Cardiac muscle cell (in vitro differentiated cells and primary cell): ENCODE measurements at places on chromosomes 12 and 14. TPM values are rescaled to one million over a fixed set of nuclear protein-coding genes. Genes with fewer than 3 reads are reported as not detected.
A peak's percentile ranks its signal among the peaks of the same experiment; 100 is the strongest.

DNA sequence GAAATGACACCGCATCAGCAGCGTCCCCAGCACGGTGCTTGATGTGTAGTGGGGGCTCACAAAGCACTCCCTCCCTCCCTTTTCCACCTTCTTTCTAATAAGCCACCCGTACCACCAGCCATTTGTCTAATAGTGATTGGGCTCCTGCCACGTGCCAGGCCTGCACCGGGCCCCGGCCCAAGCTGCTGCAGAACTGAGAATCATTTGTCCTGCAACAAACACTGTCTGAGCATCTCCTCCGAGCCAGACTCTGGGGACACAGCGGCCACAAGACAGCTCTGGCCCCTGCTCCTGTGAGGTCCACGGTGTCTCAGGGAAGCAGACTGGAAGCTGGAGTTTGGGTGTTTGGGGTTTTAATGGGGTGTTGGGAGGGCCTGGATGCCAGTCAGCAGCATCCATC is 43.9 kb downstream of the MVK start:
- no peaks in the 10 kb centered on the region for H3K27me3 ChIP-seq
- no peak for DNase-seq
- no peak overlapping the region for H3K4me3 ChIP-seq

DNA sequence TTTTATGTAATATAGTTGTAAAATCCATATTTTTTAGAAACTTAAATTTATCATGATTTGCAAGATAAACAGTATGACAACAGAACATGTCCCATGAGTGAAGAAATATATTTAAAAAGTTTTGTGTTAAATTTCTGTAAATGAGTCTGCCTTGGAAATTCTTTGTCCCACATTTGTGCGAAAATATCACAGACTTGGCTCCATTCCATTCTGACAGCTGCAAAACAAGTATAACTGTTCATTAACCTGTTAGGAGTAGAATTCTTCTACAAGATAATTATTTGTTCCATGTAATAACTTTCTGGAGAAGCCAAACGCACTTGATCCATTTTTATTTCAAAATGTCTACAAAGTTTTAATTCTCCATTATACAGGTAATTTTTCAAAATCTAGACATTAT is 37.9 kb downstream of the MDM1 start:
- H3K4me1 ChIP-seq = no peaks in the 10 kb centered on the region
- no peak overlapping the region for H3K27ac ChIP-seq
- no peak overlapping the region for H3K4me3 ChIP-seq
- DNase-seq = peak; percentile 21
- H3K27me3 ChIP-seq = no peaks in the 10 kb centered on the region
- H3K36me3 ChIP-seq = peaks cover 9% of the 10 kb centered on the region

- H3K27me3 ChIP-seq = no peaks in the 10 kb centered on the region
- DNase-seq = no peak
- H3K4me1 ChIP-seq = peaks cover under 1% of the 10 kb centered on the region
- H3K4me3 ChIP-seq = no peak overlapping the region
- H3K36me3 ChIP-seq = no peaks in the 10 kb centered on the region
- H3K27ac ChIP-seq = no peak overlapping the region
Measured at GRCh38 chr14:89357655-89358297, 59.3 kb downstream of the FOXN3 start.

Gene HRK
- 0.25 TPM in 1 of 2 replicates, not detected in the other for total RNA-seq

DNA sequence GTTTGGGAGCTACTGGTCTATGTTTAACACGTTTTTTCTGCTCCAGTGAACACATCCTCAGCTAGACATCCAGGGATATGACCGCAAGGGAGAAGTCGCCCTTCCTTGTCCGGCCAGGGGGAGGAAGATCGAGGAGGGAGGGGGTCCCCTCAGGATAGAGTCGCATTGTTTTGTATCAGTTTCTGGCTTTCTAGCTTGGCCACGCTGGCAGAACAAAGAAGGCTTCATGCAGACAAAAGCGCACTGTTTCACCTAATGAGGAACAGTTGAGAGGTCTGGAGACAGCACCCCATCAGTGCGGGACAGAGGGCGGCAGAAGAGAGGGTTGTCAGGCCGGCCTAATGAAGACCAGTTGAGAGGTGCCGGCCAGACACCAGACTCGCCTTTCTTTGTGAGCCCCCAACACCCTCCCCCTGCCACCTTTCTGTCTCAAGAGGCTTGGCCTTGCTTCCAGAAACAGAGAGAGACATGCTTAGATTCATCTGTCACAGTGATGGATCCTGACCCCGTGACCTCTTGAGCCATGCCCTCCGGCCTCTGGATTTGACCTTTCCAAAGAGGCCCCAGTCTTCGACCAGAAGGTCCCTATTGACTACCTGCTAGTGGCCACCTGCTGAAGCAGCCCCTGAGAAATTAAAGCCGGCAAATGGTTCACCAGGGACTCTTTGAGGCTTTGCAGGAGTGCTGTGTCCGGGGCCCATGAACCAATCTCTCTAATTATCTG is 254.7 kb upstream of the TBX3 start:
- H3K27ac ChIP-seq = no peak overlapping the region
- H3K27me3 ChIP-seq = no peaks in the 10 kb centered on the region
- H3K4me1 ChIP-seq = peaks cover 10% of the 10 kb centered on the region
- H3K4me3 ChIP-seq = no peak overlapping the region
- no peak for DNase-seq

Gene BDKRB1
- total RNA-seq = 0.09 and 0.42 TPM in 2 replicates

DNA sequence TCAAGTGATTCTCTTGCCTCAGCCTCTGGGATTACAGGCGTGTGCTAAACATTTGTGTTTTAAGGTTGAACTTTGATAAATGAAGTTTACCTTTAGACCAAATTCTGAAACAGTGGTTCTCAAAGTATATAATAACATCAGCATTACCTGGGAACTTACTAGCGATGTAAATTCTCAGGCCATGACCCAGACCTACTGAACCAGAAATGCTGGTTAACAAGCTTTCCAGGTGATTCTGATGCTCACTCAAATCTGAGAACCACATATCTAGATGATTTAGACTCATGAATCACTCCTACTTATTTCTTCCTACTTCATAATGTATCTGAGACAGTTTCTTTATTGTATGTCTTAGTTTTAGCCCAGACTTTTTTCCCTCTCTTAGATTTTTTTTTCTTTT is 43.6 kb downstream of the RAD51B start:
- DNase-seq = no peak
- no peak overlapping the region for H3K27ac ChIP-seq
- no peak overlapping the region for H3K4me3 ChIP-seq
- no peaks in the 10 kb centered on the region for H3K4me1 ChIP-seq
- H3K36me3 ChIP-seq = no peaks in the 10 kb centered on the region

- no peaks in the 10 kb centered on the region for H3K4me1 ChIP-seq
- no peaks in the 10 kb centered on the region for H3K36me3 ChIP-seq
- H3K27me3 ChIP-seq = no peaks in the 10 kb centered on the region
- DNase-seq = no peak
- H3K4me3 ChIP-seq = no peak overlapping the region
Measured at GRCh38 chr12:4947253-4947652, 37.5 kb downstream of the KCNA1 start.

Gene RASSF9
- 0.35 and 0.54 TPM in 2 replicates for total RNA-seq

- DNase-seq = peak; percentile 67
- H3K27ac ChIP-seq = no peak within 1 kb of the TSS
- H3K4me3 ChIP-seq = peak within 1 kb of the TSS; percentile 27
- no peaks in the 10 kb centered on the region for H3K4me1 ChIP-seq
Measured at GRCh38 chr14:69574263-69574953, at the start of gene CCDC177. CCDC177 (minus strand) TSS chr14:69574871; CDS start chr14:69573622, 1,249 bp downstream.

GRCh38 chr14:53807108-53807507 is 149.5 kb downstream of the BMP4 start:
- H3K27ac ChIP-seq = no peak overlapping the region
- H3K4me1 ChIP-seq = no peaks in the 10 kb centered on the region
- H3K27me3 ChIP-seq = no peaks in the 10 kb centered on the region
- DNase-seq = no peak
- no peaks in the 10 kb centered on the region for H3K36me3 ChIP-seq

Gene RPGRIP1
- total RNA-seq = 0.14 TPM in 1 of 2 replicates, not detected in the other

- H3K27me3 ChIP-seq = no peaks in the 10 kb centered on the region
- peak; percentile 64 for DNase-seq
- no peaks in the 10 kb centered on the region for H3K4me1 ChIP-seq
- H3K27ac ChIP-seq = no peak overlapping the region
- no peaks in the 10 kb centered on the region for H3K36me3 ChIP-seq
- H3K4me3 ChIP-seq = no peak overlapping the region
Measured at GRCh38 chr12:125402874-125403789, 337.9 kb downstream of the AACS start.

- no peak overlapping the region for H3K27ac ChIP-seq
- no peaks in the 10 kb centered on the region for H3K4me1 ChIP-seq
- no peak for DNase-seq
- no peaks in the 10 kb centered on the region for H3K36me3 ChIP-seq
Measured at GRCh38 chr12:10621278-10621677, 7.9 kb upstream of the MAGOHB start.

- H3K27me3 ChIP-seq = no peaks in the 10 kb centered on the region
- no peak overlapping the region for H3K4me3 ChIP-seq
- H3K27ac ChIP-seq = no peak overlapping the region
- no peak for DNase-seq
- peaks cover 13% of the 10 kb centered on the region for H3K4me1 ChIP-seq
Measured at GRCh38 chr12:50073712-50074111, 11.4 kb upstream of the SMARCD1 start.

DNA sequence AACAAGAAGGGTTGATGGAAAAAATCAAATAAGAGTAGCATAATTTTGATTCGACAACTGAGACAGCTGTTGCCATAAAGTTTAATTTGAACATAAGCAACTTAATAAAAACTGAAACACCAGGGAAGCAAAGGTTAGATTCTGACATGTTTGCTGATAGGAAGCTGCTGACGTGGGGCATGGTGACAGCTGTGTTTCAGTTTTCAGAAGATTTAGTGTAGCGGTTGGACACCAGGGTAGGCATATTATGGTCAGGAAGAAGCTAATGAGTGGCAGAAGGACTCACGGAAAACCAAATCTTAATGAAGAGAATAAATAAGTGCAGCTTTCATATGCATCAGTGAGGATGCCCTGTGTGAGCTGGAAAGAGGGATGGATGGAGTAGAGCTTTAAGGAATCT is 336.7 kb upstream of the RPL10L start:
- H3K27ac ChIP-seq = no peak overlapping the region
- DNase-seq = no peak
- H3K27me3 ChIP-seq = no peaks in the 10 kb centered on the region
- no peaks in the 10 kb centered on the region for H3K4me1 ChIP-seq
- H3K36me3 ChIP-seq = no peaks in the 10 kb centered on the region
- H3K4me3 ChIP-seq = no peak overlapping the region

GRCh38 chr14:59455411-59455810 is 9.8 kb downstream of the GPR135 start:
- H3K27me3 ChIP-seq = no peaks in the 10 kb centered on the region
- peaks cover 20% of the 10 kb centered on the region for H3K36me3 ChIP-seq
- no peaks in the 10 kb centered on the region for H3K4me1 ChIP-seq
- peak; percentile 40 for DNase-seq

Gene PPP4R4
- total RNA-seq = 0.78 and 9.8 TPM in 2 replicates

GRCh38 chr14:93105362-93105761 is 10.4 kb downstream of the ITPK1 start:
- H3K27ac ChIP-seq = no peak overlapping the region
- DNase-seq = peak; percentile 85
- H3K36me3 ChIP-seq = no peaks in the 10 kb centered on the region
- H3K27me3 ChIP-seq = no peaks in the 10 kb centered on the region

GRCh38 chr12:15555446-15555845 is 233.1 kb downstream of the PTPRO start:
- H3K27ac ChIP-seq = no peak overlapping the region
- no peak overlapping the region for H3K4me3 ChIP-seq
- DNase-seq = no peak
- no peaks in the 10 kb centered on the region for H3K36me3 ChIP-seq
- peaks cover 5% of the 10 kb centered on the region for H3K4me1 ChIP-seq

Gene BCL7A
- total RNA-seq = 16.2 and 30.5 TPM in 2 replicates

DNA sequence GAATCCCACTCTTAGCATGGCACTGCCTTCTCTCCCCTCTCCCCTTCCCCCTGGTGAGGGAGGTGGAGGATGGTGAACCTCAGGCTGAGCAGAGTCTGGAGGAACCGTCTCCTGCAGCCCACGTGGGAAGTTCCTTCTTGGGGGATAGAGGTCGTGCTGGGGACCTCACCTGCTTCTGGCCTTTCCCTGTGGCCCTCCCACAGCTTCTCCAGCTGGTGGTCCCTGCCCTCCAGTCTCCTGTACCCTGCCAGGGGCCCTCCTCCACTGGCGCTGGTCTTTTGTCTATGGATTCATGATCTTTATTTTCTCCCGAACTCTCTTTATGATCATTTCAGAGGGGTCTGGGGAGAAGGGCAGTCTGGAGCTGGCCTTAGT is 9.0 kb upstream of the MTA1 start:
- no peaks in the 10 kb centered on the region for H3K4me1 ChIP-seq
- H3K36me3 ChIP-seq = no peaks in the 10 kb centered on the region
- no peak overlapping the region for H3K4me3 ChIP-seq
- peaks cover 18% of the 10 kb centered on the region for H3K27me3 ChIP-seq
- DNase-seq = no peak

Gene DPF3
- 40.8 and 84.8 TPM in 2 replicates for total RNA-seq

DNA sequence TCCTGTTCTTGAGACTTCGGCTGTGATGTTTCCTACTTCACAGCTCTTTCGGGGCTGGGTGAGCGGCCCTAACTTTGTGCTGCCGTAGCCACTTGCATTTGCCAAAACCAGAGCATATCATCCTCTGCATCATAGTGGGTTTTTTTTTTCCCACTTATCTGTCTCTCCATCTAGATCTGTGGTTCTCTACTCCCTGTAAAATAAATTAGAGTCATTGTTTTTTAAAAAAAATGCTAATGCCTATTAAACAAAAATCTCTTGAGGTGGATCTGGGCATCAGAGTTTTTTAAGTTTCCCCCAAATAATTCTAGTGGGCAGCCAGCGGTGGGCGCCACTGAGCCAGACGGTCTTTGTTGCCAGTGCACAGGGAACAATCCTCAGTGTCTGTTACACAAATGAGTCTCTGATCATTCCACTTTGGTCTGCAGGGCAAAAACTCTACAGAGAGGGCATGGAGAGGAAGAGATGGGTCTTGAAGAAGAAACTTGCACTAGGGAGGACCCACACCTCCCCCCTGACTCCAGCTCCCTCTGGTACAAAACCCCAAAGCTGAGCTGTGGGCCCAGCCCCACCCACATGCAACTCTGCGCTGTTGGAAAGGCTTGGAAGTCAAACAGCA is 62.4 kb upstream of the BCL2L14 start:
- no peaks in the 10 kb centered on the region for H3K27me3 ChIP-seq
- H3K27ac ChIP-seq = no peak overlapping the region
- no peak overlapping the region for H3K4me3 ChIP-seq
- DNase-seq = no peak

- no peaks in the 10 kb centered on the region for H3K4me1 ChIP-seq
- no peak for DNase-seq
- H3K27me3 ChIP-seq = no peaks in the 10 kb centered on the region
- H3K4me3 ChIP-seq = no peak overlapping the region
- H3K36me3 ChIP-seq = no peaks in the 10 kb centered on the region
Measured at GRCh38 chr12:56062996-56063395, 17.0 kb upstream of the ERBB3 start.

Gene SLCO1B1
- total RNA-seq = not detected in 2 replicates

DNA sequence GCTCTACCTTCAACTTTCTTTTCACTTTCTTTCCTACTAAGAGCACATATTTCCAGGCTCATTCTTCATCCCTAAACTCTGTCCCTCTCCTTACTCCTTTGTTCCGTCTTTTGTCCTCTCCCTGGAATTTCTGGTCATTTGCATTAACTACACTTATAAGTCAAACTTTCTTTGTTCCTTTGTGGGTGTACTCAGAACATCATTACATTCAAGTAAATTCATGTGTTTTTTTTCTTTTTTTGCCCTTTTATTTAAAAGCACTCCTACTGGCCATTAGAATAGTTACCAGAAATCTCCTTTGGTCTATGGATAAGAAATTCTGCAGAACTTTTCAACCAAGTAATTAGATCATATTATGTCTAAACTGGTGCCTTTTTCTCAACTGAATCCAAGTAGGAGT is 802.6 kb downstream of the DIO2 start:
- no peak overlapping the region for H3K4me3 ChIP-seq
- DNase-seq = no peak
- no peaks in the 10 kb centered on the region for H3K36me3 ChIP-seq
- H3K4me1 ChIP-seq = no peaks in the 10 kb centered on the region
- H3K27me3 ChIP-seq = no peaks in the 10 kb centered on the region
